ENCODE measurements at places on chromosomes 13 and 19.

- no peak for DNase-seq
Measured at GRCh38 chr13:108212886-108213285, 2.5 kb downstream of the LIG4 start.

DNA sequence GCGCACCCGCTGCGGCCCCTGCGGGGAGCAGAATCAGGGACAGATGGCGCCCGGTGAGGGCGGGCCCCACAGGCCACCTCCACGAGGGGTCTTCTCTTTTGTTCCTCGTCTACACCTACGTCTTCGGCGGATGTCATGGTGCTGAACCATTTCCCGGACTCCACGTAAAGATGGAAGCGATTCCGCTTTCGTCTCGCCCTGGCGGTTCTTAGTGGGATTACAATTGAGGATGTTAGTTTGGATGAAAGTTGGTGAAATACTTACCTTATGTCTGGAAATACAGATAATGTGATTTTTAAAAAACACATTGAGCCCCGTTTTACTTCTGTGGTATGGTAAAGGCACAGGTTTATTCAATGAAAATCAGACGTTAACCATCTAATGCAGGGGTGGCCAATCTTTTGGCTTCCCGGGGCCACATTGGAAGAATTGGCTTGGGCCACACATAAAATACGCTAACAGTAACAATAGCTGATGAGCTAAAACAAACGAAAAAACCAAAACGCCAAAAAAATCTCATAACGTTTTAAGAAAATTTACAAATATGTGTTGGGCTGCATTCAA, 1.4 kb upstream of the ZMYM5 start:
- peak; percentile 56 for DNase-seq

DNA sequence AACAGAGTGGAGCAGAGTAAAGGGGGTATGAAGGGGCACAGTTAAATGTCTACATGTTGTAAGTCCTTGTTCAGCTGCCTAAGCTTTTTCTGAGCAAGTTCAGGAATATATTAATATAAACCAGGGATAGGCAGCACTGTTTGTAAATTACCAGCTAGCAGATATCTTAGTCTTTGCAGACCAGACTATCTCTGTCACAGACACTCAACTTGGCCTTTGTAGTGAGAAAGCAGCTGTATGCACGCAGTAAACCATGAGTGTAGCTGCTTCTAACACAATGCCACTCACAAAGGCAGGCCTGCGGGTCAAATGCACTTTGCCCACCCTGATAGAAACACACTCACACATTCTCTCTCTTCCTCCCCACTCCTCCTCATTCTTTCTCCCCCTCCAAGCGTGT, 1016.9 kb downstream of the UQCRFS1 start:
- no peak for DNase-seq

GRCh38 chr19:16266586-16266942, 58.1 kb upstream of the KLF2 start:
- DNase-seq = peak; percentile 51

DNA sequence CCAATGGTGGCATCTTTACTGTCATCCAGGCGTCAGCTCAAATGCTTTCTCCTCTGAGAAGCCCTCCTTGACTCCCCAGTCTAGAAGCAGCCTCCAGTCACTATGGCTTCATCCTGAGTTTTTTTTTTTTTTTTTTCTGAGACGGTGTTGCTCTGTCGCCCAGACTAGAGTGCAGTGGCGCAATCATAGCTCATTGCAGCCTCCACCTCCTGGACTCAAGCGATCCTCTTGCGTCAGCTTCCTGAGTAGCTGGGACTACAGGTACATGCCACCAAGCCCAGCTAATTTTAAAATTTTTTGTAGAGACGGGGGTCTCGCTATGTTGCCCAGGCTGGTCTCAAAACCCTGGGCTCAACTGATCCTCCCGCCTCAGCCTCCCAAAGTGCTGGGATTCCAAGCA, 4.2 kb downstream of the NRTN start:
- no peak for DNase-seq

DNA sequence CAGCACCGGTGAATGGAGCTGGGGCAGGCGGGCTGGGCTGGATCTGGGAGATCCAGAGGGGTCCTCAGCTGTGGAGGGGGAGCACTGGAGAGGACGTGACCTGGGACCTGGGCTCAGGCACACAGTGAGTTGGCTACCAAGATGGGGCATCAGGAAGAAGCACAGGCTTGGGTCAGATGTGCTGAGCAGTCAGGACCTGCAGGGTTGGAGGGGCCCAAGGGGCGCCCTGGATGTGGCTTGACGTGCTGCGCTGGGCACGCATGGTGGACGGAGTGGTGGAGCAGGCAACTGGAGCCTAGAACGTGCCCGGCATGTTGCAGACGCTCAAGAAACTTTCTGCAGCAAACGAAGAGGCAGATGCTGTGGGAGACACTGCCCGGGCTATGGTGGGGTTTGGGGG, 20.7 kb downstream of the PIP5K1C start:
- no peak for DNase-seq

DNA sequence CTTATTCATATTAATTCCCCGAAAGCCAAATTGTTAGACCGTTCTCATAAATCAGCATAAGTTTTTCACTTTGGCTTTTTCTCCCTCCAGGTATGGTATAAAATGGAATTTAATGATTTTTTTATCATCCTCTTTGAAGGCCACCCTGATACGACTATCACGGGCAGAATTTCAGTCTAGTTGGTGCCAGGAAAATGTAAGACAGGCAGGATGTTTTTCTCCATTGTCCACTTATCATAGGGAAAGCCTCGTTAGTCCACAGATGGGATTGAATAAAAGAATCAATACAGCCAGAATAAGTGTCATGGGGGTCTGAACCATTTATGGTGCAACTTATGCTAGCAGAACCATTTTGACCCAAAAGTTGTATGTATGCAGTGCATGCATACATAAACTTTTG, 566.0 kb upstream of the ARGLU1 start:
- DNase-seq = no peak

DNA sequence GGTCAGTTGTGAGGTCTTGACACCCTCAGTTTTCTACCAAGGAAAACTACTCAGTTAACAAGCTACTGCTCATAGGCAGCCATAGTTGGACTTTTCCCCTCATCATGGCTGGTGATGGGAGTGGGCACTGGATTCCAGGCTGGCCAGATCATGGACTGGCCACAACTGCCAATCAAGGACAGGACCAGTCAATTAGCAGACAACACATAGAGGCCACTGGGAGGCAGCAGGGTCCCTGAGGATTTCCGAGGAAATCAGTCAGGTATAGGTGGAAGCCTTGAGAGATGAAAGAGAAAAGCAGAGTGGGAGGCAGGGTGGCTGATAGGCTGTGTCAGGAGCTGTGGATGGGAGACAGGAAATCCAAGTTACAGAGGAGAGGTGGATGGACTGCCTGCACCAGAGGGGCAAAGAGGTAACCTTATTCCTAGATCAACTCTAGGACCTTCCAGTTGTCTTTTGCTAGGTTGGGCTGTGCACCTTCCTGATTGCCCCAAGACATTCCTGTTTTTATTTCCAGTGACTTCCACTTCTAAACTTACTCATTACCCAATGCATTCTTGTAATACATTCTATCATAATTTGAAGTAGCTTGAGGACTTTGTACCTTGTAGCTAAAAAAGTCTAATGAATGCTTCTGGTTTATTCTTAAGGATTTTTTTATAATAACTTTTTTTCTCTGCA, 361.8 kb downstream of the KCNRG start:
- no peak for DNase-seq

GRCh38 chr13:109196948-109197347, 567.5 kb downstream of the MYO16 start:
- DNase-seq = no peak

DNA sequence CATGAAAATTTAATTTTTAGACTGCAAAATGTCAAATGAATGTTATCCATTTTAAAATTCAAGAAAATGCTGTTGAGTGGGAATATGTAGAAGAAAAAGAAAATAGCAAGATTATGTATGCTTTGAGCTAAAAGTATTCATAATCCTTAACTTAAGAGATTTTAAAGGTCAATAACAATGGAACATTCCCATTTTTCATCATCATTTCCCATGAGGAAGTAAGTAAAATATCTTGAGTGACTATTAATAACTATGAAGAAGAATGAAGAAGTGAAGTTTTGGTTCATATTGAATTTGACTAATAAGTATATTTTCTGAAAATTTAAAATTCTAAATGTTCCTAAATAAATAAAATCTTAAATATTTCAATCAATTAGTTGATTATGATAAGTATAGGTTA, 273.4 kb downstream of the DACH1 start:
- no peak for DNase-seq

- no peak for DNase-seq
Measured at GRCh38 chr19:54436031-54436523, 12.9 kb upstream of the LENG8 start.

GRCh38 chr19:2081873-2082810, 14.0 kb downstream of the MOB3A start:
- DNase-seq = peak; percentile 37

DNA sequence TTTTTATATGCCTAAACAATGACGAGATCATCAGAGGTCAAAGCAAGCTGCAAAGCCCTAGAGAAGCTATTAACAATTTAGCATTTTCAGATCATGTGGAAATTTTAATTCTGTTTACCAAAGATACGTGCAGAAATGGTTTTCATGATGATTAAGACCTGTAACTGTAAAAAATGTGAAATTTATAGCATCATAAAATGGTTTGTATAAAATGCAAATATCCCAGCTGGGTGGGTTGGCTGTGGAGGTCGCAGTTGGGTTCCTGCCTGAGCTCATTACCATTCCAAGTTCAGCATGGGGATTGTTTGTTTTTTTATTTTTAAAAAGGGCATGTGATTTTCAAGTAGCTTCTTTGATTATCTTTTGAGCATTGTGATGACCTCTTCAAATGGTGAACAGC, 47.9 kb upstream of the SIAH3 start:
- DNase-seq = no peak

DNA sequence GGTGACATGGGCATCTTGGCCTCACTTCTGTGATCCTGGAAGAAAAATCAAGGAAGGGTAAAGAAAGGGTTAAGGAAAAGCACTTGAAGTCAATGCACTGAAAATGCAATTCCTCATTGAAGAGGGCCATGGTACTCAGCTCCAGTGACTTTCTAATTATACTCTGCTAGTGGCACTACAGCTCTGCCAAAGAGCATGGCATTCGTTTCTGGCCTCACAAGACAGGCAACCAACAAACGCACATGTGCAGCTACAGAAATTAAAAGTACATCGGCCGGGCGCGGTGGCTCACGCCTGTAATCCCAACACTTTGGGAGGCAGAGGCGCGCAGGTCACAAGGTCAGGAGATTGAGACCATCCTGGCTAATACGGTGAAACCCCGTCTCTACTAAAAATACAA, 21.8 kb downstream of the SACS start:
- no peak for DNase-seq

- no peak for DNase-seq
Measured at GRCh38 chr19:28372576-28373247, 840.2 kb downstream of the UQCRFS1 start.

DNA sequence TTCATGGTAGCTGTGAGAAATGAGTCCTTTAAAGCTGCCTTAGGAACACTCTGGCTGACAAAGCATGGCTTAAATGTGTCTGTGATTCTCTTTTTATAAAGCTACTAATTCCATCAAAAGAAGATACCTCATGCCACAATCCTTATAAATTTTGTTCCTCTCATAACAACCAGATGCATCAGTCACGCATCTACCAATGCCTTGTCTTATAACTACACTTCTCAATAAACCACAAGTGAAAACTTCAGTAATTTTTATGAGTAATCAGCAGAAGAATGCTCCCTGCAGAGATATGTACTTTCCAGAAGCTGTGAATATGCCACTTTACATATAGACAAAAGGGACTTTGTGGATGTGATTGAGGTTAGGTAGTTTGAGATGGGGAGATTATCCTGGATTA, 147.8 kb downstream of the SUCLA2 start:
- no peak for DNase-seq

- no peak for DNase-seq
Measured at GRCh38 chr13:40588101-40588500, 78.3 kb downstream of the FOXO1 start.

DNA sequence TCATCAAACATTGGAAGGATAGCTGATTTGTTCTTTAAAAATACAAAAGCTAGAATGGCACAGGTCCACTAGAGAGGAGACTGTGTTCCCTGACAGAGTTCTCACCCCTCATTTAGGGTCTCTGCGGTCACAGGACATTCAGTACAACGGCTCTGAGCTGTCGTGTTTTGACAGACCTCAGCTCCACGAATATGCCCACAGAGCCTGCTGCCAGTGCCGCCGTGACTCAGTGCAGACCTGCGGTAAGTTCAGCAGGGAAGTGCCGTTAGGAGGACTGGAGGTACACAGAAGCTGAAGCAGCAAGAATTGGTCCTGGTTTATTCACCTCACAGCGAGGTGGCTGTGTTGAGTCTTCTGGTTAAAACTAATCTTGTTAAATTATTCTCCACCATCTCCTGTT, 90.0 kb downstream of the TNFRSF19 start:
- DNase-seq = no peak

- DNase-seq = no peak
Measured at GRCh38 chr19:33187183-33187540, 7.0 kb upstream of the LRP3 start.

- DNase-seq = no peak
Measured at GRCh38 chr13:73754241-73754640, 380.0 kb downstream of the KLF12 start.

- no peak for DNase-seq
Measured at GRCh38 chr19:39030854-39031367, 1.4 kb downstream of the FBXO27 start.

DNA sequence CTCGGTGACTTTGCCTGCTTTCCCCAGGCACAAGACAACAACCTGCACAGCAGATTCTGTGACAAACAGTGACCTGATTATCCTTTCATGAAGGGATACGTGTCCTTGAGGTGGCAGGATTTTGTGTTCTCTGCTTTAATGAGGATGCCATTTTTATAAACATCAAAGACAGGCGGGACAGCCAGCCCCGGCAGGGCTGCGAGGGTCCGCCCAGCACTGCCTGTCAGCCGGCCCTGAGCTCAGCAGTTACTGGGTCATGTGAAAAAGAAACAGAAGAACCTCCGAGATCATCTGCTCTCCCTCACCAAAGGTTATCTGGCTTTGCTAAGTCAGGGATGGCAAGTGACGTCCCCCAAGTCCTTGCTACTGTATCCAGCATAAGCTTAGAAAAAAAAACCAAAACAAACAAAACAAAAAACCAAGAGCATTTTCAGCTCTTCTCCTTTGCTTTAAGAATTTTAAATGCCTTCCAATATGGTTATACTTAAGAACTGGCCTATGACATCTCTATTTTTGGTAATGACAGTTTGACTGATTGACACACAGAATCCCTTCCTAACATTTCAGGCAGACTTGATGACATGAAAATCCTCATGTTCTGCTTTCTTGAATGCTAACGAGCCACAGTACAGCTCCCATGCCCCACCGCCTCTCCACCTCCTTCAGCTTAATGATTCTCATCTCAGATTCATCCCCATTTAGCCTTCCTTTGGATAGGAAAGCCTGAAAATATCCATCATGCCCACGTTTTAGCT, 666.6 kb upstream of the ARGLU1 start:
- DNase-seq = no peak

DNA sequence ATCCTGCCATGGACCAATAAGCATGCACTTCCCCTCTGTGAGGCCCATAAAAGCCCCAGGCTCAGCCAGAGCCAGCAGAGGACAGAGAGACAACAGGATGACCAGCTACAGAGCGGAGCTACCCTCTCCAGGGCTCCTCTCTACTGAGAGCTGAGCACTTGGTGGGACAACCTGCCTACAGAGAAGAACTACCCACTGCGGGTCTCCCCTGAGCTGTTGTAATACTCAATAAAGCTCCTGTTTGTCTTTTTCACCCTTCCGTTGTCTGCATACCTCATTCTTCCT, 7.5 kb upstream of the BAX start:
- DNase-seq = no peak

GRCh38 chr19:45315304-45315703, 7.4 kb downstream of the CKM start:
- DNase-seq = no peak
